Hepatic stellate cell (primary cell): ENCODE measurements at places on chromosomes 1 and 21.

DNA sequence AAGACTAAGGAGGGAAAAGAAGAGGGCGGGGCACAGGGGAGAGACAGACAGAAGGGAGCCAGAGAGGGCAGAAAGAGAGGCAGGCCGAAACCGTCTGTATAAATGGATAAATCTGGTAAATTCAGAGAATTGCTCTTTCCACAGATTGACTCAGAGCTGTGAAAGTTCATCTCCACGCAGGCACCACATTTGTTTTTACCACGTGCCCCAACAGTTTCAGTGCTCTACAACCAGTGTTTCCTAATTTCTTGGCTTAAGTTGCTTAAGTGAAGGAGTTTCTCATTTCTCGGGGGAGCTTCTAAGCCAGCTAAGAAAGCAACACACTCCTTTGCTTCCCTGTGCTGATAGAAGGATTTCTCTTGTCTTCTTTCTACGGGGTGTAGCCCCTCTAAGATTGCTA is 87.1 kb downstream of the ENAH start:
- DNase-seq = no peak

- DNase-seq = no peak
These were observed 456.2 kb downstream of the KCNT2 start for GRCh38 chr1:196152086-196152485.

DNA sequence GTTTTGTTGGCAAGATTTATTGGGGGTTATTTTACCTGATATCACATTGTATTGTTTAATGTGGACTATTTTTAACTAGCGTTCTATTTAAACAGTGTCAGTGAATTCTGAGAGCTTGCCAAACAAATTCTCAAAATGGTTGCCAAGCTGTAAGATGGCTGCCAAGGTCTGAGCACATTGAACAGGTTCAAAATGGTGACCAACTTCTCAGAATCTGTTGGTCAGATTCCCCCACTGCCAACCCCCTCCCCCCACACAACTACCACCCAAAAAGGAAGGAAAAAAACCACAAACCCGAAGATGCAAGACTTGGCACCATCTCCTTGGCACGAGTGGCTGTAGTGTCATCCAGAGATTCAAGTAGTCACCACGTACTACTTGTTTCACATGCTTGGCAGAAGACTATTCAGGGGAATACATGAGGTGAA is 159.1 kb downstream of the NFIA start:
- DNase-seq = no peak

DNA sequence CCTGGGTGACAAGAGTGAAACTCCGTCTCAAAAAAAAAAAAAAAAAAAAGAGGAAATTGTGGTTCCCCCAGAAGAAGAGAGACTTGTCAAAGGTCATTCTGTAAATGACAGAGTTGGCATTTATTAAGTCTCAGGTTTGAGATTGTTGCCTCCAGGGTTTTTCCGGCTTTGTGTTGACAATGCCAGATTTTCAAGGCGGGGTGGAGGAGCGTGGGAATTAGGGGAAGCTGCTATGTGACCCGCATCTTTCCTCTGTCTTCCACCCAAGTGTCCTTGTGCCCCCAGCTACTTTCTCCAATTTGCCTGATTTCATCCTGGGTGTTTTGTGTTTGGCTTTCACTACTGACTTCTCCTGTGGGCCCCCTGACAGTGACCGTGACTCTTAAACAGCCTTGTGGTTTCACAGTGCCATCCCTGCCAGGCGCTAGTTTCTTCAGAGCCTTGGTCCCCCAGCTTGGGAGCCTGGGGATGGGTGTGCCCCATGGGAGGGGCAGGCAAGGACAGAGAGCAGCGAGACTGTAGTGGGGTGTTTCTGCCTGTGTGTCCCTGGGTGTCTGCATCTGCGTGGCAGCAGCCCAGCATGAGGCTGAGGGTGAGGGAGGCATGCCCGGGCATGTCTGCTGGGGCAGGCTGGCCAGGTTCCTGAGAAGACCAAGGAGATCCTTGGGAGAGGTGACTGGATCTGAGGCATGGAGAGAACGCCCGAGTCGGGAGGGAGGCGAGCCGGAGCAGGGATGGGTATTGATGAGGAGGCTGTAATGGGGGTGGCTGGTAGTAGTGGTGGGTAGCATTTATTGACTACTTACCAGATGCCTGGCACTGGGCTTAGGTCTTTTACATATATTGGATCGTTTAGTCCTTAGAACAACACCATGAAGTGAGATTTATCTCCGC is 46.3 kb downstream of the IER5 start:
- DNase-seq = no peak

- no peak for DNase-seq
These were observed at the start of gene ALX3 for GRCh38 chr1:110070671-110071242. ALX3 (minus strand) TSS chr1:110070672; CDS start chr1:110070612, 60 bp downstream.

GRCh38 chr1:87042111-87042811 is 127.8 kb downstream of the HS2ST1 start:
- DNase-seq = no peak

GRCh38 chr1:231991231-231991630 is 364.6 kb downstream of the DISC1 start:
- DNase-seq = no peak
